ENCODE measurements at places on chromosomes 5 and 9.

GRCh38 chr9:76729980-76730737 lies 34.1 kb upstream of the PCA3 start:
- no peak for DNase-seq

- no peak for DNase-seq
Measured at GRCh38 chr5:34609951-34610441, 46.1 kb upstream of the RAI14 start.

DNA sequence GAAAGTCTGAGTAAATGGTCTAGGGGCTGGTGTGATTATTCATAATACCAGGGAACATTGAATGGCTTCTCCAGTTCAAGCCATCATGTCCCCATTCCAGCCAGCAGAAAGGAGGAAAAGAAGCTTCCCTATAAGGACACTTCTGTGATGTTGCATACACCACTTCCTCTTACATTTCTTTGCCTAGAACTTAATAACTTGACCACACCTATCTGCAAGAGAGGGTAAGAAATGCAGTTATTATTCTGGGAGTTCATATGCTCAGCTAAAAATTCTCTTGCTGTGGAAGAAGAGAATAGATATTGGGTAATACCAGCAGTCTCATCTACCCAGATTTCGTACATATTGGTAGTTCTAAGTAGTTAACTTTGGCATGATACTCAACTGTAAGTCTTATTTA lies 166.1 kb downstream of the SLC28A3 start:
- no peak for DNase-seq

DNA sequence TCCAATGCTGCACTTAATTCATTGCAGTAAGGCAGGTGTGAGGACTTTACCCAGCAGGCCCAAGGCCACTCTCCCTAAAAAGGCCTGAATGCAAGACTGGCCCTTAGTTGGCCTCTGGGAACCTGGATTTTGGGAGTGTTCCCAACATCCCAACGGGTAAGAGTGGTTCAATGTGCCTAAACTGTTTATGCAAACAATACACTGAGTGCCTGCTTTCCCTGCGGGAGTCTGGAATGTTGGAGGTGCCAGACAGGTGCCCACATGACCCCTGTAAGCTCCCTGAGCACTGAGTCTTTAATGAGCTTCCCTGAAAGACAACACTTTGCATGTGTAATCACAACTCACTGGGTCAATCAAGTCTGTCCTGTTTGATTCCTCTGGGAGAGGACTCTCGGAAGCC lies 37.4 kb downstream of the NSUN2 start:
- DNase-seq = no peak
